ENCODE measurements at places on chromosomes 12 and 14. TPM values are rescaled to one million over a fixed set of nuclear protein-coding genes. Genes with fewer than 3 reads are reported as not detected.
A peak's percentile ranks its signal among the peaks of the same experiment; 100 is the strongest.

Gene RARG
- total RNA-seq, result 38.2 TPM

Gene SLC2A14
- total RNA-seq, result 0.10 TPM

Gene TAS2R19
- 2.0 TPM for total RNA-seq

Gene PZP
- 1.4 TPM for total RNA-seq

Gene TPPP2
- total RNA-seq, result not detected

Gene KCNH3
- 2.4 TPM for total RNA-seq

Gene ATN1
- 107 TPM for total RNA-seq

Gene GMPR2
- 63.6 TPM for total RNA-seq

Gene IGF1
- 57.1 TPM for total RNA-seq

Gene ART4
- 3.1 TPM for total RNA-seq

Gene SERPINA9
- total RNA-seq, result not detected

Gene CLEC1B
- 0.63 TPM for total RNA-seq

DNA sequence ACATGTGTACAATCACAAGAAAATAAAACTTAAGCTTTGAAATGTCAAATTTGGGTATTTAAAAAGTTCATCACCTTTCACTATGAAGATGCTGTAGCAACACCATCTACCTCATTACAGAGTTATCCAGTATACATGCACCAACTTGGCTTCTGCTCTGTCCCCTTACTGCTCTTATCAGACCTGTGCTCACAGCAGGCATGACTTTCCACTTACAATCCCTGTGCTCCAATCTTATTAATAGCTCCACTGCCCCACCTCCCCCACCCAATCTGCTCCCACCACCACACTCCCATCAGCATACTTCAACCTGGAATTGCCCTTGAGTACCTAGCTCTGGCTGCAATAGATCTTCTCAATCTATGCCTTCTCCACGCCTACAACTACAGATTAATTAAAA is 13.3 kb downstream of the GALC start:
- DNase-seq, result no peak
- no peak overlapping the region for H3K4me3 ChIP-seq
- no peak overlapping the region for H3K27ac ChIP-seq
- H3K36me3 ChIP-seq, result peaks cover 63% of the 10 kb centered on the region
- H3K27me3 ChIP-seq, result no peaks in the 10 kb centered on the region

DNA sequence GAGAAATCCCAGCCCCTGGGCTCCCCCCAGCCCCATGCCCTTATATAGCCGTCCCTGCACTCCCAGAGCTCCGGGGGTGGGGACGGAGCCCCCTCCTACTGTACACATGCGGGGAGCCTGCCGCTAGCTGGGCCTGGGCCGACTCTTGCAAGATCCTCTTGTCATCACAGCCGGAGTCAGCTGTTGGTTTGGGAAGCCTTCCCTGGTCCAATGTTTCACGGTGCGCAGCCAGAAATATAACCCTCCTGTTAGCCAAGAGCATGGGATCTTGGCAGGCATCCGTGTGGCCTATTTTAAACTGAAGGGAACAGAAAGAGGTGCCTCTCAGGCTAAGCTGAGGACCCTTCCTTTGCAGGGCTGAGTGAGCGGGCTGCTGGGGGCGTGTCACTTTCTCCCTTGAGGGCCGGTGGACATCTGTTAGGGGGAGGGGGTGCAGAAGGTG is 175.3 kb downstream of the TSPAN9 start:
- no peak overlapping the region for H3K27ac ChIP-seq
- no peaks in the 10 kb centered on the region for H3K36me3 ChIP-seq
- DNase-seq, result peak; percentile 80
- H3K4me3 ChIP-seq, result no peak overlapping the region

DNA sequence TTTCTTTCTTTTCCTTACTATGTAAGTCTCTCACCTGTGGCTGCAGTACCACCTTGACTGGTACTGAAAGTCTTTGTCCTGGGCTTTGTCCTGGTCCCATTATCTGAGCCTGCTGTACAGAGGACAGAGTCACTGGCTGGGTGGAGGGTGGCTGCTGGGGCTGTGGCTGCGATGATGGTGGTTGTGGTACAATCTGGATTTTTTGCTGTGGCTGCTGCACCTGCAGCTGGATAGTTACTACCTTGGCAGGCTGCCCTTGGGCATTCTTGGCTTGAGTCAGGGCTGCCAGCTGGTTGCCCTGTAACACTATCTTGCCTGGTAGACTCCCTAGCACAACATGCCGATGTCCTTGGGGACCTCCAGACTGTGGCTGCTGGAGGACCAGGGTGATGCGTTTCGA is 27.0 kb downstream of the CHD8 start:
- no peaks in the 10 kb centered on the region for H3K27me3 ChIP-seq
- no peak overlapping the region for H3K4me3 ChIP-seq
- peaks cover 77% of the 10 kb centered on the region for H3K36me3 ChIP-seq
- no peak for DNase-seq

DNA sequence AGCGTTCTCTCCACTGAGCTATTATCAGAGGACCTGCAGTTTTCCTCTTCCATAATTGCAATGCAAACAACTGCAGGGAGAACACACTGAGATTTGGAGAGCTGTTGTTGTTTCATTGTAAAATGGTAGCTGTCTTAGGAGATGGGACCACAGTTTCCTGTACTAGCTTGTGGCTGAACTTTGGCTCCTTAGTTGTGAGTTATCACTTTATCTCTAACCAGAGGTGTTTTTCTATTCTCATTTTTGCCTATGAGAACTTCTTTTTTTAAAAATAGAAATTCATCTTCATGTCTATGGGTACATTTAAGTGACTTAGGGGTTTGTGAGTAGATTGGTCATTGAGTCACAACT is 216.5 kb downstream of the SLC38A4 start:
- H3K4me3 ChIP-seq, result no peak overlapping the region
- H3K36me3 ChIP-seq, result no peaks in the 10 kb centered on the region
- DNase-seq, result no peak

DNA sequence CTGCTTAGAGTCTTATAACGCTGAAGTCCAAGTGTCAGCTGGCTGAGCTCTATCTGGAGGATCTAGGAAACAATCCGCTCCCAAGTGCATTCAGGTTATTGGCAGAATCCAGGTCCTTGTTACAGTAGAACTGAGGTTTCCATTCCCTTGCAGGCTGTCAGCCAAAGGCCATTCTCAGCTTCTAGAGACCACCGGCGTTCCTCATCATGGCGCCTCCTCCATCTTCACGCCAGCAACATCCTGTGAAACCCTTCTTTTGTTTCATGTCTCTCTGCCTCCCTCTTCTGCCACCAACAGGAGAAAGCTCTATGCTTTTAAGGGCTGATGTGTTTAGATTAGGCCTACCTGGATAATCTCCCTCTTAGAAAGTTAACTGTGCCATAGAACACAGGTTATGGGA is 133.0 kb upstream of the RASSF8 start:
- H3K4me3 ChIP-seq, result no peak overlapping the region
- DNase-seq, result no peak
- H3K27ac ChIP-seq, result no peak overlapping the region
- no peaks in the 10 kb centered on the region for H3K27me3 ChIP-seq
- no peaks in the 10 kb centered on the region for H3K4me1 ChIP-seq

GRCh38 chr12:115660211-115660805 is 617.2 kb downstream of the MED13L start:
- DNase-seq, result no peak
- peaks cover 6% of the 10 kb centered on the region for H3K4me1 ChIP-seq
- H3K36me3 ChIP-seq, result no peaks in the 10 kb centered on the region
- H3K27ac ChIP-seq, result no peak overlapping the region

- no peak overlapping the region for H3K27ac ChIP-seq
- H3K27me3 ChIP-seq, result no peaks in the 10 kb centered on the region
- DNase-seq, result no peak
- peaks cover 23% of the 10 kb centered on the region for H3K4me1 ChIP-seq
- H3K36me3 ChIP-seq, result no peaks in the 10 kb centered on the region
- no peak overlapping the region for H3K4me3 ChIP-seq
These were observed 68.2 kb downstream of the SRGAP1 start for GRCh38 chr12:63912651-63913050.

- H3K27me3 ChIP-seq, result peaks cover 6% of the 10 kb centered on the region
- no peak overlapping the region for H3K4me3 ChIP-seq
- DNase-seq, result no peak
- no peaks in the 10 kb centered on the region for H3K4me1 ChIP-seq
- no peaks in the 10 kb centered on the region for H3K36me3 ChIP-seq
- peak overlapping the region; percentile 74 for H3K27ac ChIP-seq
These were observed 48.5 kb upstream of the TSPAN11 start for GRCh38 chr12:30878024-30878423.

GRCh38 chr12:24798335-24798734 is 150.6 kb downstream of the BCAT1 start:
- H3K4me1 ChIP-seq, result no peaks in the 10 kb centered on the region
- DNase-seq, result no peak
- no peaks in the 10 kb centered on the region for H3K36me3 ChIP-seq
- no peak overlapping the region for H3K4me3 ChIP-seq
- no peaks in the 10 kb centered on the region for H3K27me3 ChIP-seq

GRCh38 chr12:55658635-55659391 is 22.1 kb downstream of the OR10P1 start:
- H3K4me3 ChIP-seq, result no peak overlapping the region
- no peak overlapping the region for H3K27ac ChIP-seq
- H3K36me3 ChIP-seq, result no peaks in the 10 kb centered on the region
- DNase-seq, result no peak
- H3K27me3 ChIP-seq, result no peaks in the 10 kb centered on the region
- peaks cover 16% of the 10 kb centered on the region for H3K4me1 ChIP-seq

- H3K4me1 ChIP-seq, result no peaks in the 10 kb centered on the region
- no peak overlapping the region for H3K27ac ChIP-seq
- no peak overlapping the region for H3K4me3 ChIP-seq
- DNase-seq, result peak; percentile 78
These were observed 438.4 kb upstream of the DCN start for GRCh38 chr12:91620992-91621391.

GRCh38 chr14:24783791-24784190 is 149.8 kb upstream of the GZMB start:
- H3K36me3 ChIP-seq, result no peaks in the 10 kb centered on the region
- H3K4me1 ChIP-seq, result peaks cover under 1% of the 10 kb centered on the region

DNA sequence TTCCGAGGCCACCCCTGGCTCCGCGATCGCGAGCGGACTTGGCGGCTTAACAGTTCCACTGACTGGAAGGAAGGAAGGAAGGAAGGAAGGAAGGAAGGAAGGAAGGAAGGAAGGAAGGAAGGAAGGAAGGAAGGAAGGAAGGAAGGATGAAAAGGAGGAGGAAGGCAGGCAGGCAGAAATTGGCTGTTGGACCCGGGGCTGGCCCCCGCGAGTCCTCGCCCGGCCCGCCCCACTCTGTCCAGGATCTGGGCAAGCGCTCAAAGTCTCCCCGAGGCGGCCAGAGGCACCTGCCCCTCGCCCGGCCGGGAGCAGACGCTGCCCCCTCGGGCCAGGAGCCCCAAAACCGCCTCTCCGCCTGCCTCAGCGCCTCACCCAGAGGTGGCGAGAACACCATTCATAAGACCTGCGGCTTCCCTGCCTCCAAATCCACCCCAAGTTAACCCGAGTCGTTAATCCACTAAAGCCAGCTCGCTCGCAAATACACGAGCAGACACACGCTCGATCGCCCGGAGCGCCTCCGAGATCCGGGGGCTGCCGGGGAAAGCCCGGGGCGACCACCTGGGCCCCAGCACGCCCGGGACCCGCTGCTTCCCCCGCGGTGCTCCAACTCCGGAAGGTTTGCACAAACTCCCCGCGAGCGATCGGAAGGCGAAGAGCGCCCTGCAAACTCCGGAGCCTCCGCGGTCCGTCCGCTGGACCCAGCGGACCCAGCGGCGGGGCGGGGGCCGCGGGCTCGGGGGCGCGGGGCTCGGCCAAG is 844 bp downstream of the DPF3 start:
- DNase-seq, result no peak
- no peak overlapping the region for H3K27ac ChIP-seq
- peaks cover 95% of the 10 kb centered on the region for H3K27me3 ChIP-seq
- peak overlapping the region; percentile 71 for H3K4me3 ChIP-seq

- no peaks in the 10 kb centered on the region for H3K4me1 ChIP-seq
- no peaks in the 10 kb centered on the region for H3K27me3 ChIP-seq
- H3K36me3 ChIP-seq, result no peaks in the 10 kb centered on the region
- no peak overlapping the region for H3K4me3 ChIP-seq
These were observed 101.6 kb downstream of the STXBP6 start for GRCh38 chr14:24948261-24948847.

DNA sequence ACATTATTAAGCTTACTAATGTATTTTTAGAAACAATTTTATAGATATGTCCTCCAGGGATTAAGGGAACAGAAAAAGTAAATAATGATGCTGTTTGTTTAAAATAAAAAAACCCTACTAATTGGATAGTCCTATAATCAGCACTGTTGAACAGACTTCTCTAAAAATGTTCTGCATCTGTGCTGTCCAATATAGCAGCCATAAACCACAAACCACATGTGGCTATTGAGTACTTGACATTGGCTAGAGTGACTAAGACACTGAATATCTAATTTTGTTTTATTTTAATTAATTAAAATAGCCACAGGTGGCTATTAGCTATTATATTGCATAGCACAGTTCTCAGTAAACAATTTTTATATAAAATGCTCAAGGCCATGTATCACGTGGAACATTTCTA is 210.4 kb downstream of the DPY19L2 start:
- no peak overlapping the region for H3K4me3 ChIP-seq
- no peaks in the 10 kb centered on the region for H3K4me1 ChIP-seq
- H3K27me3 ChIP-seq, result no peaks in the 10 kb centered on the region
- no peak overlapping the region for H3K27ac ChIP-seq
- H3K36me3 ChIP-seq, result no peaks in the 10 kb centered on the region

DNA sequence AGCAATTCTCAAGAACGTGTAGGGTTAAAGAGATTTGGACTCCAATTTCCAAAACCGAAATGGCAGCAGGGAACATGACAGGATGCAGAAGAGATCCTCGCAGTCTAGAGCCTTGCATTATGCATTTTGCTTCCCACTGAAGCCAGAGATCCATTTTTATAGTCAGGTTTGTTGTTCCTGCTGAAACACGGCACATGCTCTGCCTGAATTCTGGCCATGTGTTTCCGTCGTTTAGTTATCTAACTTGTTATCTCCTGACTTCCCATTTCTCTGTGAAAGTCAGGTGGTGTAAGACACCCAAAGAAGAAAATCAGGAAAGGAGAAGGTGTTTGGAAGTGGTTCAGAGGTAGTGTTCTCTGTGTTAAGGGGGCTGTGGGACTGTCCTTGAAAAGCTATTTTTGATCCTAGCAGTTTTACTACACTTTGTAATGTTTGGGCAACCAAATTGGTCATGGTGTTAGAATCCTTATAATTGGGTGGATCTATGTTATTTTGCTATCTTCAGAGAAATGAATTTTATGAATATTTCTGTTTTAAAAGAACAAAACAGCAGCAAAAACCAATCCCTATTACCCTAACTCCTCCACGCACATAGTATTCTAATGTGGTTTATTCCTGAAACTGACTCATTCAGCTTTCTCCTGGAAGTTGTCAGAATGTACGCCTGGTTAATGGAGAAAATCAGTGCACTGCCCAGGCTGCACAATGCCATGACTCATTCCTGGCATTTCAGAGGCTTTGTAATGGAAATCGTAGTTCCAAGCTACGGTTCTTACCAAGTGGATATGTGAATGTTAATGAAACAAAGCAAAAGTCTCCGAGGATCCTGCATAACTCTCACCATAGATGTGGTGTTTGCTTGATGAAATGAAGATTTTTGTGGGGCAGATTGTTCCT is 110.1 kb downstream of the SAMD4A start:
- peak overlapping the region; percentile 39 for H3K27ac ChIP-seq
- H3K36me3 ChIP-seq, result no peaks in the 10 kb centered on the region
- H3K27me3 ChIP-seq, result no peaks in the 10 kb centered on the region
